Activated CD4-positive, alpha-beta T cell treated with anti-CD3 and anti-CD28 coated beads, Interleukin-2, amount 10 ng/mL, durations not matched to agents 24 days and 14 days (primary cell): ENCODE measurements at places on chromosomes 2 and 18.

GRCh38 chr2:3598912-3599854, 4.3 kb downstream of the COLEC11 start:
- DNase-seq: no peak

- peak; percentile 89 for DNase-seq
Measured at GRCh38 chr2:148524519-148524919, 120.0 kb upstream of the EPC2 start.

- no peak for DNase-seq
Measured at GRCh38 chr2:206154197-206154596, 5.0 kb downstream of the NDUFS1 start.

GRCh38 chr2:27730261-27730662, 41.3 kb upstream of the MRPL33 start:
- DNase-seq: no peak

DNA sequence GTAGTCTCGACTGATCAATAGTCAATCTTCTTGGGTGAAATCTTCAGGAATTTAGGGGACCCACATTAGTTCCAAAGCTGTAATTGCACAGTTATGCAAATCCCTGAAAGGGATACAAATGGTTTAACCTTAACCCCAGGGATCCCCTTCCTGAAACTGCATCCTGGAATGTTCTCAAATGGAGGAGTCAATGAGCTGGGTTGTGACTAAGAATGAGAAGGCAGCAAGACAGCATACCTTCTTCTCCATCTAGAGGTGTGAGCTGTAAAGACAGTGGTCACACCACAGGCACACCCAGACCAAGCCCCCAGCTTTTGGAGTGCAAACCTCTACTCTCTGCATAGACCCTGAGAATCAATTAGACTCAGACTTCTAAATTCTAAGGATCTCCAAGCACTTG, 164.7 kb upstream of the MEIS1 start:
- no peak for DNase-seq

- DNase-seq: no peak
Measured at GRCh38 chr2:112001136-112001715, 53.8 kb upstream of the TMEM87B start.

DNA sequence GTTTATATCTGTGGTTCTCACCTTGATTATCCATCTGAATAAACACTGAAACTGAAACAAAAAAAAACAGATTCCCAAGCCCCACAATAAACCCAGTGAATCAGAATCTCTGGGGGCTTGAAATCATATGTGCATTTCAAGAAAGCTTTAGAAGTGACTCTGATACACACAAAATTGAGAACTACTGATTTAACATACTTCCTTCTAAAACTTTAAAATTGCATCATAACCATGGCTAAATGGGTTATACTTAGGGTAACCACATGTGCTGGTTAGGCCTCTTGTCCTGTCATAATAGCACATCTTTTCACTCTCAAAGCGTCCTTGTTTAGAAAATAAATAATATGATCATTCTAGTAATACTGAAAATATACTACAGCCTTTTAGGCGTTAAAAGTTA, 100.9 kb downstream of the ATAD2B start:
- no peak for DNase-seq

GRCh38 chr2:106107509-106108131, 86.5 kb downstream of the UXS1 start:
- DNase-seq: no peak

DNA sequence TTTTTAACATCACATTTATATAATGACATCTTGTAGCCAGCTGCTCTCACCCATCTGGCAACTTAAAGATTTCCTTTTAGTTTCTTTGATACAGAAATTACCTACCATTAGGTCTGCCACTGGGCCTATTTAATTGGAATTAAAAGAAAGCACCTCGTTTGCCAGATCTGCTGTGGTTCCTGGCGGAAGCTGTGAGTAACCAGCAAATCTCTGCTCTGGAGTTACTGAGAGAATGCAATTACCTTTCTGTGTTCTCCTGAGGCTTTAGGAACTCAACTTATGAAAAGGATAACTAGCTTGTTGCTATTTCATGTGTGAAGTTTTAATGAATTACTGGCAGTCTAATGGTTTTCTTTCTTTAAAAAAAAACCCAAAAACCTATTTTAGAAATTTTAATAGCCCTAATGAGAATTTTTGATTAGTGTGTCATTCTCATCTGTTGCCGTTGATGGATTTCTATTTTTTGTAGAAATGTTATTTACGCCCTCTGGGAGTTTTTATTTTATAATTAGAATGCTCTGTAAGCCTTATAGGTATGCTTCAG, 69.7 kb upstream of the LYPD6B start:
- DNase-seq: no peak

GRCh38 chr2:240963065-240963867, 35.2 kb upstream of the SNED1 start:
- DNase-seq: no peak

GRCh38 chr2:219368690-219369191, 19.0 kb downstream of the DNPEP start:
- DNase-seq: no peak

DNA sequence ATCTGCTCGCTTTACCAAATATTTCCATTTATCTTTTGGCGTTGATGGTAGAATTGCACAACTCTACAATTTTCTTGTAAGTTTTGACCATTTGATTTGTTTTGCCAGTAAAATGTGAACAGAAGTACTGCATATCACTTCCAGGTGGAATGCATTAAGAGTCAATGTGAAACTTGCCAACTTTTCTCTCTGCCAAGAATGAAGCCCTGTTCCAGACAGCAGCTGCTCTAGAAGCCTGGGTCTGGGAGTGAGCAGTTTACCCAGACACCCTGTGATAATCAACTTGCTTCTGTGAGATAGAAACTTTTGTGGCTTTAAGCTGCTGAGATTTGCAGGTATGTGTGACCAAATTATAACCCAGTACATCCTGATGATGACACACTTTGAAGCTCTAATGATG, 115.9 kb upstream of the SYT4 start:
- no peak for DNase-seq

GRCh38 chr18:44246001-44246400, 434.7 kb upstream of the SETBP1 start:
- no peak for DNase-seq

DNA sequence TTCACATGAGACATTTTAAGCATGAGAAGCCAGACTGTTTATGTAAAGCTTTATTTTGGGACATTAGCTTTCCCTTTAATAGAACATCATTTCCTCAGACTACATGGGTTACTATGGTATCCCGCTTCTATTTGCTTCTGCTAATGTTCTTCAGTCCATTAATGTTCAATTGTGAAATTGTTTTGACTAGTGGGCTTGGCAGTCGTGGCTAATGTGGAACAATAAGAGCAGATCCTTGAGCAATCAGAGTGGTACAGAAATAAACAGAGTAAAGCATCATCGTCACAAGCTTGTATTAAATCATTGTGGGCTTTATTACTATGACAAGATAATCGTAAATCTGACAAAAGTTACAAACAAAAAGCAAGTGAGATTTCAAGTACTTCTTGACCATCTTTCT, 60.2 kb downstream of the PDE1A start:
- no peak for DNase-seq

DNA sequence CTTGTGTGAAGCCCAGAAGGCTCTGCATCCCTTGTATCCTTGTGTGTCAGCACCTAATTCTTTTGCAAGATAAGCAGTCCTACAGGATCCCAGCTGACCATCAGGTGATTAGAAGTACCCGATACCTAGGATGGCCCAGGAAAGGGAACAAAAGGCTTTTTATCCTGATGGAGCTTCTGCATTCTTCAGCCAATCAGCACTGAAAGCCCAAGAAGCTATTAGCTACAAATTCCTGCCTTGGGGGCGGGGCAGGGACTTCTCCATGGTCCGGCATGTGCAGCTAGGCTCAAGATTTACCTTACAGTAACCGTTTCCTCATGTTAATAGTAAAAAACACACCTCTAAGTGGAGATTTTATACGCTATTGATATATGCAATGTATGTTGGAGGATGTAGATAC, 264.6 kb upstream of the THUMPD2 start:
- no peak for DNase-seq
